ENCODE measurements at places on chromosomes 4 and X.

DNA sequence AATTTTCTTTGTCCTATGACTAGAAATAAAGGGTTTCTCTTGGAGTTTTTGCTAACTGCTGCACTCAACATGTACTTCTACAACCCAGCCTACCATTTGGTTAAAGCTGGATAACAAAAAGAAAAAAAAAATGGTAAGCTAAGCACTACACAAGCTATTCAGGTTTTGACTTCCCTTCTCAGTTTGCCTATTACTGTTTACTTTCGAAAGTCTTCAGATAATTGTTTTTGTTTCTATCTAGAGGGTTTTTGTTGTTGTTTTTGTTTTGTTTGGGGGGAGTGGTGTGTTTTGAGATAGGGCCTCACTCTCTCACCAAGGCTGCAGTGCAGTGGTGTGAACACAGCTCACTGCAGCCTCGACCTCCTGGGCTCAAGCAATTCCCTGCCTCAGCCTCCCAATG lies 46.6 kb downstream of the CLOCK start:
- H3K27ac ChIP-seq: no peak overlapping the region
- H3K36me3 ChIP-seq: no peaks in the 10 kb centered on the region
- H3K4me3 ChIP-seq: no peak overlapping the region
- no peak for DNase-seq

DNA sequence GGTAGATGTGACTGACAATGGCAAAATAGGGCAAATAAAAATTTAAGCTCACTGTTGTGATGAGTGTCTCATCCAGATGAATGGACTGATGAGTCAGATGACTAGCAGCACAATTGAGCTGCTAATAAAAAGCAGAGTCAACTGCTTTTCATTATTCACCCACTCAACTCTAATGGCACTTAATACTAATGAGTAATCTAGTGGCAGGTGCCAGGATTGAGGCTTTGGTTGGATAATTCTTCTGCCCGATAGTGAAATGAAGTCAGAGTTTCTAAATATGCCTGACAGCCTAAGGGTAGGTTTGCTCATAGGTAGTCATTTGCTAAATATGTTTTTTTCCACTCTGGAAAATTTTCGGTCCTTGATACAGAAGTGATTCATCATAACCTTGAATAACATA lies 10.4 kb downstream of the OGT start:
- peaks cover 16% of the 10 kb centered on the region for H3K36me3 ChIP-seq
- no peaks in the 10 kb centered on the region for H3K27me3 ChIP-seq
- no peak overlapping the region for H3K4me3 ChIP-seq
- peaks cover 20% of the 10 kb centered on the region for H3K4me1 ChIP-seq
- H3K27ac ChIP-seq: no peak overlapping the region
- no peak for DNase-seq

DNA sequence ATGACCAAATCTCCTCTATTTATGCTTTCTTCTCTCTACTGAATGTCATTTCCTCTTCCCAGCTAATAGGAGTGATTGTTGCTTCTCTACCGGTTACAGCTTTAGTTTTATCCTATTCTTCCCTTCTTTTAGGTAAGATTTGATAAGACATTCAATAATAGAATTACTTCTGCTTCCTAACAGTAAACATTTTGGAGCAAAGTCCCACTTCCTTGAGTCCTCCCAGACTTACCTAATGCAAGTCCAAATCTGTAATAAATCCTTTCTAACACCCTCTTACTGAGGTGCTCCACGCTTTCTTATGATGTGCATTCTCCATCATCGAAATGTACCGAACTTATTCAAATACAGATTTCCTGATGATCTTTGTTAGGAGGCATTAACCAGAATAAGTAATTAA lies 79.2 kb upstream of the GPM6A start:
- no peak overlapping the region for H3K4me3 ChIP-seq
- H3K36me3 ChIP-seq: no peaks in the 10 kb centered on the region
- H3K4me1 ChIP-seq: no peaks in the 10 kb centered on the region
- DNase-seq: no peak

DNA sequence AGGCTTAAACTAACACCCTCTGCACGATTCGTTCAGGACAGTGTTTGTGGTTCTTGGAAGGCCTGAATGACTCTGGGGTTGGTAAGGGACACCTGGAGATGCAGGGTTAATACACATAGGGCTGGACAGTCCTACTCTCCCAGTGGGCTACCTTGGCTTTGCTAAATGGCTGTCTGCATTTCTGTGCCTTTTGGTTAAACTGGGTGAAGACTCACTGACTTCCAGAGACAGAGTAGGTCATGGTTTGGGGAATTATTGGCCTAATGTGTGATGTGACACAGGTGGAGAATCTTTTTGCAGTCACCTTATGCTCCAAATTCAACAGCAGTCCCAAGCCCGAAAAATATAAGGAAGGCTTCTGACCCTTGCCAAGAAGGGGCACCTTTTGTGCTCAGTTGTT lies 10.5 kb downstream of the POU4F2 start:
- no peak overlapping the region for H3K4me3 ChIP-seq
- H3K36me3 ChIP-seq: no peaks in the 10 kb centered on the region
- H3K27ac ChIP-seq: no peak overlapping the region
- no peaks in the 10 kb centered on the region for H3K4me1 ChIP-seq
- peaks cover 15% of the 10 kb centered on the region for H3K27me3 ChIP-seq
- no peak for DNase-seq

- H3K27me3 ChIP-seq: no peaks in the 10 kb centered on the region
- H3K27ac ChIP-seq: no peak overlapping the region
- DNase-seq: no peak
- H3K4me3 ChIP-seq: no peak overlapping the region
- no peaks in the 10 kb centered on the region for H3K4me1 ChIP-seq
These were observed 37.1 kb downstream of the ITM2A start for GRCh38 chrX:79330022-79330421.

DNA sequence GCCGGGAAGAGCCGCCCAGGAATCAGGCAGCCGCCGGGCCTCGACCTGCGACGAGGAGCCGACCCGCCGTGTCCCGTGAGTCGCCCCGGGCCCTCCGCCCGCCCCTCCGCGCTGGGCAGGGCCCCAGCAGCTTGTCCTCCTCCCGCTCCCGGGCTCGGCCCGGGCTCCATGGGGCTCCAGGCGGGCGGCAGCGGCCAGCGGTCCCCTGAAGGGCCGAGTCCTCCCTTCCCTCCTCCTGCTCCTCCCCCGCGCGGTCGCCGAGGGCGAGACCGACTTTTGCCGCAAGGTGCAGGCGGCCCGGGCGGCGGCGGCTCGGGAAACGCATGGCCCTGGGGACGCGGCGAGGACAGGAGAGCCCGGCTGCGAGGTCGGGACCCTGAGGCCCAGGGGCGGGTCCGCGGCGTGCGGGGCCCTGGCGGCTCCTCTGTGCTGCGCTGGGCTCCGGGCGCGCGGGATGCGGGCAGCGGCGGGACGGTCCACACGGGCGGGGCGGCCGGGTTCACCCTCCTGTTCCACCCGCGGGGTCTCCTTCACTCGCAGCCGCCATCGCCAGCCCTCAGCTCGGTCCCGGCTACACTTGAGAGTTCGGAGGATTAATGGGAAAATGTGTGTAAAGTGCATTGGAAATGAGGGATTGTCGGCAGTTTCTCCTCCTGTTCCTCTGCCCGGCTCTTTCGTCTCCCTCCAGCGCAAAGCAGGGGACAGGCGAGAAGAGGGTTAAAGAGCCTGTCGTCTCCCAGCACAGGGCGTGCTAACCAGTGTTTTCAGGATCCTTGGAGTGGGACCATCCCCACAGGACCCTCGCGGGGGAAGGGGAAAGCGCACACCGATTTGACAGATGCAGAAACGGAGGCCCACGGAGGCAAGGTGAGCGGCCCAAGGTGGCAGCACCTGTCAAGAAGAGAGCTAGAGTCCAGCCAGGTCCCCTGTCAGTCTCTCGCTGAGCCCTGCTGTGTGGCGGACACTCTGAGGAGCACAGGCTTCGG lies 16.6 kb upstream of the ZNF718 start:
- no peaks in the 10 kb centered on the region for H3K4me1 ChIP-seq
- DNase-seq: no peak
- H3K27me3 ChIP-seq: peaks cover 6% of the 10 kb centered on the region

GRCh38 chr4:183147196-183147595 lies 48.1 kb downstream of the WWC2 start:
- no peaks in the 10 kb centered on the region for H3K4me1 ChIP-seq
- no peak for DNase-seq
- no peak overlapping the region for H3K4me3 ChIP-seq

DNA sequence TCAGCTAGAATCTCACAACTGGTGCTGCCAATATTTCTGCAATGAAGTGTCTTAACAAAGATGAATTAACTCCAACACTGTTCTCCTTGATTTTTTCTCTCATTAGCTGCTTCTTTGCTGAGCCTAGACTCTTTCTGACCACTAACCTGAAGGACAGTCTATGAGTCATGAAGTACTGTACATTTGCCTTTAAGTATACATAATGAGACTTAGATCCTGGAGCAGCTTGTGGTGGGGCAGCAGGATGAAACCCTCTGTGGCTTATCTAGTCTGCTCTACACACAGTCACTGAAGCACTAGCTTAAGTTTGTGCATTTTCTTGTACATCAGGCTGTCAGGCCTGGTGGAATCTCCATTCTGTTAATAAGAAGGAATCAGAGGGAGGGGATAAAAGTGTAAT lies 307.4 kb upstream of the SMIM31 start:
- H3K4me3 ChIP-seq: no peak overlapping the region
- H3K27ac ChIP-seq: no peak overlapping the region
- no peaks in the 10 kb centered on the region for H3K27me3 ChIP-seq
- DNase-seq: no peak
- H3K4me1 ChIP-seq: no peaks in the 10 kb centered on the region

DNA sequence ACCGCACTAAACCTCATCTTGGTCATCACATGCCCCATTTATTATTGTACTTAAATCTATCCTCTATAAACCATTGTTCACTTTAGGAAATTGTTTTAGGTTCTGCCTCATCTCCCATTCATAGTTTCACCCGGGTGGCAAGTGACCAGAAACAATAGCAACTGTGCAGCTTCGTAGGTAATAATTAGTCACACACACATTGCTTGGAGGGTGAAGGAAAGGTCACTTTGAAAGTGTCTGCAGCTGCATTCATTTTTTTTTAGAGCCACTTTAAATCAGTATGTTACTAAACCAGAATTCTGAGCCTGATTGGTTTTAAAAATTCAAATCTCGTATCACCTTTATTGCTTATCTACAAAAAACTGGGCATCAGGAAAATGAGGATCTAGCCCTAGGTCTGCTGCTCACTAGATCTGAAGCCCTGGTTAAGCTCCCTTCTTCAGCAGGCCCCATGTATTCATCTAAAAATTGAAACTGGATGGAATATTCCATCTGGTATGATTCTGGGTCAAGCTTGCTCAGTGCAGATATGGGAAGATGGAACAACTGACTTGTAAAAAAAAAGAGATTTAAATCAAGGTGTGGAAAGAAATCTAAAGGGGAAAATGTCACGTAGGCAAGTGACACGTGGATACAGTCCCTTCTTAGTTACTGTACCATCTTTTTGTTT lies 62.4 kb downstream of the LIMCH1 start:
- no peak overlapping the region for H3K27ac ChIP-seq
- DNase-seq: no peak
- no peaks in the 10 kb centered on the region for H3K36me3 ChIP-seq
- H3K4me3 ChIP-seq: no peak overlapping the region

- H3K4me3 ChIP-seq: no peak overlapping the region
- DNase-seq: no peak
- H3K27ac ChIP-seq: no peak overlapping the region
- no peaks in the 10 kb centered on the region for H3K36me3 ChIP-seq
- no peaks in the 10 kb centered on the region for H3K27me3 ChIP-seq
These were observed 227.1 kb downstream of the ADGRL3 start for GRCh38 chr4:61427099-61427817.

DNA sequence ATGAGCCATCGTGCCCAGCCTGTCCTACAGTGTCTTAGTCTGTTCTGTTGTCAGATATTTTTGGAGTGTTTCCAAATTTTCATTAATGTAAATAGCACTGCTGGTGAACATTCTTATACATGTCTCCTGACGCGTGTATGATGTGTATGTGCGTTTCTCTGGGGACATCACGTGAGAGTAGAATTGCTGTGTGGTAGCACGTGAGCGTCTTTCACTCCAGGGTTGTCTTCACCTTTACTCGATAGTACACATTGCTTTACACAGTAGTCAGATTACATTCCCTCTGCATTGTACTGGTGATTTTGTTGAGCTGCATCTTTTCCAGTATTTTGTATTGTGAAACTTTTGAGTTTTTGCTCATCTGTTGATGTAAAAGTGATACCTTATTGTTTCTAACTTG lies 60.0 kb downstream of the ARHGAP10 start:
- no peaks in the 10 kb centered on the region for H3K36me3 ChIP-seq
- H3K4me3 ChIP-seq: peak overlapping the region; percentile 56
- DNase-seq: no peak
- H3K27me3 ChIP-seq: no peaks in the 10 kb centered on the region
- no peaks in the 10 kb centered on the region for H3K4me1 ChIP-seq
- peak overlapping the region; percentile 69 for H3K27ac ChIP-seq

Measured in naive thymus-derived CD4-positive, alpha-beta T cell (primary cell).